ENCODE measurements at places on chromosomes 1 and 21.
A peak's percentile ranks its signal among the peaks of the same experiment; 100 is the strongest.

DNA sequence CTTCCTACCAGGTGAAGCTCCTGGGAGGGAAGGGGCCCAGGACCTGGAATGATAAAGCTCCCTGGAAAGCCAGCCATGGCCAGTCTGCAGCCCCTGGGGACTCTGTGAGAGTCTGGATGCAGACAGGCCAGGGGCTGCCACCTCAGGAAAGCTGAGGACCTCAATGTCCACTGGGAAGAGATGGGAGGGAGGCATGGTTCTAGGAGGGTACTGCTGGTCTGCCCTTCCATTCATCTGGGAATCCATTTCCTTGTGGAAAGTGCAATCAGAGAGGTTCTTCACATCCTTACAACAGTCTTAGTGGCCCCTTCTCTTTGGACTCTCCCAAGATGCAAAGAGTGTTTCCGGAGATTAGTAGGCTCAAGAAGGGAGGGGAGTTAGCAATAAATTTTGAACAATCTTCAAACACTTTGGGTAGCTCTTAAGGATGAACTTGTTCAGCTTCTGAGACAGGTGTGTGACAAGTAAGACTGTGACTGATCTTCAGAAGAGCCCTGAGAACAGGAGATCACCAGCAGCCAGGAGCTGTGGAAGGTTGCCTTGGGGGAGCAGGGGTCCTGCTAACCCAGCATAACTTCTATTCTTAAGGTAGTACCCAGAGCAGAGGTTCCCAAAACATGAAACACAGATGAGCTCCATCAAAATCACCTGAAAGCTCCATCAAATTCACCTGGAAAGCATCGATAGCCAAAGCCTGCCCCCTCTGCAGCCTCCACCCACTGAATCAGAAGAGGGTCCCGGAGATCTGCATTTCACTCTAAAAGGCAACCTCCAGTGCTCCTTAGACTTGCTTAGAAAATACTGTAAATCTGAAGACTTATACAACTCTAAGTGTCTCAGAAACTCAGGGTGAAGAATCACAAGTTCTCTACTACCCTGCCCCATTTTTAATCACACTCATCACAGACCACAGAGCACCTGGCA lies 616 bp upstream of the LAX1 start:
- DNase-seq = no peak

- no peak for DNase-seq
These were observed 214.5 kb downstream of the RGS7 start for GRCh38 chr1:241142493-241142892.

DNA sequence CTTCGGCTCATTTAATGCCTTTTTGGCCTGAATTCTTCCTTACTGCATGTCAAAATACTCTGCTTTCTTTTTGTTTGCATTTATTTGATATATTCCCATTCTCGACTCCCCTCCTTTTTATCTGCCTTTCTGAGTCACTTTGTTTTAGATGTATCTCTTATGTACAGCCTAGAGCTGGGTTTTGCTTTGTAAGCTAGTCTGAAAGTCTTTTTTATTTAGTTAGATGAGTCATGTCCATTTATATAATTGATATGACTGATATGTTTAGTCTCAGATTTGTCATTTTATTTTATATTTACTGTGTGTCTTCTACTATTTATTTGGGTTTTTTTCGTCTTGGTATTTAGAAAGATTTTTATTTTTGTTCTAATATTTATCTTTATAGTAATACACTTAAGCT lies 33.6 kb upstream of the GNG5 start:
- no peak for DNase-seq

DNA sequence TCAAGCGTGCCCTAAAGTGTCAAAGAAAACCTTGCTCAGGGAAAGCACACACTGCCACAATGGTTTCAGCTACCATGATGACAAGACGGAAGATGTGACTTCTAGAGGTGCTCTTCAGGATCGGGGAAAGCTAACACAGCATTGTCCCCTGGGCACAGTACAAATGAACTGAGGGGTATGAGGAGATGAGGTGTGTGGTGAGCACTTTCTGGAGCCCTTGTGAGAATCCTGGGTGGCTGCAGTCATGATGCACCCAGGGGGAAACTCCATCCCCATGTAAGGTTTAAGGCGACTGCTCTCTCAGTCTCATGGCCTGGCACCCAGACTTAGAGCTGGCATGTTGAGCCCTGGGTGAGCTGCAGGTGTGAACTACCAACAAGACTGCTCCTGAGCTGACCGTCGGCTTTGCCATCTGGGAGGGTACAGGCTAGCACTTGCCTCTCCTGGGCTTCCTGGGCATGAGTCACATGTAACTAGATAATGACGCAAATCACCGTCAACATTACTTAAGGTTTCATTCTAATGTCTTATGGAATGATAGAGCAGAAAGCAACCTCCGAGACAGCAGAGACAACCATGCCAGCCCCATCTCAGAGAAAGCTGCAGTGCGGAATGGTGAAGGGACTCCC lies 144.6 kb downstream of the CLIC6 start:
- no peak for DNase-seq

GRCh38 chr1:150015651-150016131 lies 5.2 kb upstream of the OTUD7B start:
- no peak for DNase-seq

- peak; percentile 46 for DNase-seq
These were observed at the start of gene TLCD4 for GRCh38 chr1:95117207-95118066. Gene TLCD4, plus strand, starts transcription at chr1:95117355. Its CDS starts 26,547 bp downstream, at chr1:95143902.

- DNase-seq = no peak
These were observed 122.2 kb upstream of the ADGRL4 start for GRCh38 chr1:79128722-79129121.

- no peak for DNase-seq
These were observed 18.1 kb downstream of the RD3 start for GRCh38 chr1:211473823-211474222.

All from NCI-H774 (cell line).